ENCODE measurements at places on chromosomes 16 and 17.

GRCh38 chr16:11571549-11571948, 15.2 kb downstream of the LITAF start:
- no peak for DNase-seq

DNA sequence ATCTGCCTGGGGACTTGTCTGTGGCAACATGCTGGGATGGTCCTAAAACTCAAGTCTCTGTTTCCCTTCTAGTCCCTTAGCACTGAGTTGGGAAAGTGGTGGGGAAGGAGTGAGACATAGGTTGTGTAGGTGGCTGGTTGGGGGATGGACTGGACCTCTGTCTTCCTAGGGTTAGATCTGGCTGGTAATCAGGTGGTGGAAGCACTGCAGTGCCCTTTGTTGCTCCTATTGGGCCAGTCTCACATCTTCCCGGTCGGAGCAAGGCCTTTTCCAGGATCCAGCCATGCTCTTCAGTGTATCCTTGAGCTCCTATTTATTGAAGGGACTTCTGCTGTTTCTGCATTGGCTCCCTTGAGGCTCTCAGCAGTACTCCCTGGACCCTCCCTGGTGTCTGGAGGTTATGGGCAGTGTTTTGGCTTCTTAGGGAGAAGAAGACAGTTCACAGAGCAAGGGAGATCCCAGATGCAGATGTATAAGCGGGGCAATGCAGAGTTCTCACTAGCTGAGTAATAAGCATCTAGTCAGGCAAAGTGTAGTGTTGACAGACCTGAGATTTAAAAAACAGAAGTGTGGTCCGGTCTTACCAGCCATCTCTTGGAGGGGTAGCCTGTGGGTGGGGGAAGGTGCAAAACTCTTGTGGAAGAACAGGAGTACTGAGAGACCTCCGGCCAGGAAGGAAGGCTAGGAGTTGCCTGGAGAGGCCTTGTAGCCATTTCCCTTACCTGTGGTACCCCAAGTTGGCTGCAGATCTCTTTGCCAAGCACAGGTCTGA, 1.3 kb upstream of the NUTF2 start:
- DNase-seq: no peak

- DNase-seq: no peak
Measured at GRCh38 chr17:55625521-55625920, 97.1 kb downstream of the TMEM100 start.

- no peak for DNase-seq
Measured at GRCh38 chr17:73634629-73635028, 9.6 kb downstream of the SDK2 start.

DNA sequence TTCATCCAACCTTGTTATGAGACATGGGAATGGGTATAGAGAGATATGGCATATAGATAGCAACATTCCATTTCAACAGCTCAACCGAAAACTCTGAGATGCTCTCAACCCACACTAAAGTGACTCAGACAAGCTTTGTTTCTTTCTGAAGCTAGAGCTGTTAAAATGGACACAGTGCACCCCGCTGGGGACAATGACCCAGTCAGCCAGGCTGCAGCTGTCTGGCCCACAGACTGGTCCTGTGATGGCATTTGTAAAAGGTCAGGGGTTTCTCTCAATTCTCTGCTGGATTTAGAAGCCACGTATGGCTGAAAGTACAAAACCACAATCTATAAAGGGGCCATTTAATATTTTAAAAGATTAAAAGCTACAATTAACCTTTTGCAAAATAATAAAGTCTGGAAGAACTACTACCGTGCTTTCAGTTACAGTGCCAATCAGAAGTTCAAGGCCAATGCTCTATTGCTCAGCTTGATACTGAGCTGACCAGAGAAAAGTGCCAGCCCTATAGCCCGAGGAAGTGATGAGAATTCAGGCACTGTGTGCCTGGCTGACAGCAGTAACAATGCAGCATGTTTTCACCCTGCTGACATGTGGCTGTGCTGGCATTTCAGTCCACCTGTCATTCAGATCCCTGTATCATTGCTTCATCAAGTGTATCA, 60.2 kb downstream of the TEX2 start:
- DNase-seq: no peak

- no peak for DNase-seq
Measured at GRCh38 chr17:72152387-72152929, 31.6 kb downstream of the SOX9 start.

GRCh38 chr16:19396555-19397011, 21.1 kb upstream of the TMC5 start:
- DNase-seq: no peak

GRCh38 chr17:43822570-43823190, 10.3 kb downstream of the MPP3 start:
- DNase-seq: no peak

GRCh38 chr16:88681084-88681680, 5.1 kb downstream of the SNAI3 start:
- no peak for DNase-seq

- no peak for DNase-seq
Measured at GRCh38 chr17:1916316-1916715, 86.5 kb downstream of the RPA1 start.

DNA sequence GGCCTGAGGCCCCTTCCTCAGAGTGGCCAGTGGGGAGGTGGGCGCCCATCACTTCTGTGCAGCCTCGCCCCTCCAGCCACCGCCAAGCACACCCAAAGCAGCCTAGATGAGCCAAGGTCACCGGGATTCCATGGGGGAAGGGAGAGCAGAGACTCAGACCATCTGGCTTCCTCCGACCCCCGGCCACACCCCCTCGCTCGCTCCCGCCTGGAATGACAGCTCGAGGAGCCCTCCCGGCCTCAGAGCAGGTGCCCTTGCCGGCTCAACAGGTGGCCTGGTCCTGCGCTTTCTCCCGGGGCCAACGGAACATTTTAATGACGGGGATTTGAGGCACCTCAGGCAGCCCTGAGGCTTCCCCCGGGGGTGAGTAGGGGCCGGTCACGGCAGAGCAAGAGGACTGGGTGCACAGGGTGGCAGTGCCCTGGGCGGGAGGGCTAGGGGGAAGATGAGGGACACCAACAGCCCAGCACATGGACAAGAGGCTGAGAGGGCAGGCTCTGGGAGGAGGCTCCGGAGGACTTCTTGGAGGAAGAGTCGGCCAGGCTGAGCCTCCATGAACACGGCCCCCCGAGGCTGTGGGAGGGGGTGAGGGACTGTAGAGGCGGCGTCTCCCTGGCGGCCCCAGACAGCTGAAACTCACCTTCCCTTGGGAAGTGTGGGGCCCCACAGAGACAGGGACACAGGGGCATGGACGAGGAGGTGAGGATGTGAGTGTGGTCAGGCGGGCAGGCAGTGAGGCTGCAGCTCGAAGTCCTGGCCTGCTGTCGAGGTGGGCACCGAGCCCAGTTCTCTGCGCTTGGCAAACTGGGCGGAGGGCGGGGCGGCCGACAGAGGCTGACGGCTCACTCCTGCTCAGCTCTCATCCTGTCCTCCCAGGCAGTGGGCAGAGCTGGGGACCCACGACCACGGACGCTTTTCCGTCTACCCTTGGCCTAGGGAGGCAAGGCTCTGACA, 12.5 kb upstream of the C1QTNF8 start:
- DNase-seq: peak; percentile 51

DNA sequence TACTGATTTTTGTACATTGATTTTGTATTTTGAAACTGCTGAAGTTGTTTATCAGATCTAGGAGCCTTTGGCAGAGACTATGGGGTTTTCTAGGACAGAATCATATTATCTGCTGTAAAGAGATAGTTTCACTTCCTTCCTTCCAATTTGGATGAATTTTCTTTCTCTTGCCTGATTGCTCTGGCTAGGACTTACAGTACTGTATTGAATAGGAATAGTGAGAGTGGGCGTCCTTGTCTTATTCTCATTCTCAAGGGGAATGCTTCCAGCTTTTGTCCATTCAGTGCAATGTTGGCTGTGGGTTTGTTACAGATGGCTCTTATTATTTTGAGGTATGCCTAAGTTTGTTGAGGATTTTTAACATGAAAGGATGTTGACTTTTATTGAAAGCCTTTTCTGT, 290.1 kb downstream of the MAP2K4 start:
- no peak for DNase-seq

- no peak for DNase-seq
Measured at GRCh38 chr17:82080048-82080788, 14.6 kb upstream of the DUS1L start.

- no peak for DNase-seq
Measured at GRCh38 chr17:31422443-31422842, 31.0 kb downstream of the RAB11FIP4 start.

GRCh38 chr17:35716173-35716572, 15.3 kb upstream of the RASL10B start:
- no peak for DNase-seq

DNA sequence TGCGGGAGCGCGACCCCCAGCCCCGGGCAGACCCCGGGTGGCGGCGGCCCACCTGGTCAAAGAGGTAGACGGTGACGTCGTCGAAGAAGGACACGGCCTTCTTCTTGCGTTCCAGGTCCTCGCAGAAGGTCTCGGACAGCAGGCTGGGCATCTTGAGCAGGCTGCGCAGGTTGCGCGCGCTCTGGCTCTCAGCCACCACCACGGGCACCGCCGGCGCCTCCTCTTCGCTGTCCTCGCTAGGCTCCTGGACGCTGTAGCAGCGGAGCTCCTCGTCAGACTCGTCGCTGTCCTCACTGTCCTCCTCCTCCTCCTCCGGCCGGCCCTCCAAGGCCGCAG, 45.2 kb upstream of the PVALEF start:
- no peak for DNase-seq

GRCh38 chr16:78605548-78606101, 506.2 kb downstream of the WWOX start:
- no peak for DNase-seq

GRCh38 chr16:80997139-80997798, 9.4 kb downstream of the CMC2 start:
- no peak for DNase-seq

- no peak for DNase-seq
Measured at GRCh38 chr16:57388359-57389086, 16.0 kb upstream of the CCL17 start.

DNA sequence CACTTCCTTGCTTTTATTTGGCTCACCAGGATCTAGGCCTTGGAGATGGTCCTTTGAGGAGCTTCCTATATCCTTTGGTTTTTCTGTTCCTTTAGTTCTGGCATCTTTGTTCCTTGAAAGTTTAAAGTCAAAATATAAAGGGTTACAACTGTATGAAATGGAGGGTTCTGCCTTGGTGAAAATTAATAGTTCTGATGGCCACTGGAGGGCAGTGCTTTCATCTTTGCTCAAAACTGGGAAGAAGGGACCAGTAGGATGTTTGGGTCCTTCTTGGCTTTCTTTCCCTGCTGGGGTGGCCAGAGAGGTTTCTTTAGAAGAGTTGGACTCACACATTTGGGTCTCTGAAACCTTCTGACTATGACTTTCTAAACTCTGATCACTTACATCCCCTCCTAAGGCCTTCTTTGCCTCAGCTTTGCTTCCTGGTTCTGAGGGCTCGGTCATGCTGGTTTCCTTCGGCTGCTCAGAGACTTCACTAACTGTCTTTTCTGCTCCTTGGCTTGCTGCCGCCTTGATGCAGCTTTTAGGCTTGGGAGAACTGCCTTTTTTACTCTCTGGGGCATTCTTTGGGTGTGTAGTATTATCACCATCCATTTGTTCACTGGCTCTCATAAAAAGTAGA, 10.9 kb upstream of the ITGA2B start:
- no peak for DNase-seq

DNA sequence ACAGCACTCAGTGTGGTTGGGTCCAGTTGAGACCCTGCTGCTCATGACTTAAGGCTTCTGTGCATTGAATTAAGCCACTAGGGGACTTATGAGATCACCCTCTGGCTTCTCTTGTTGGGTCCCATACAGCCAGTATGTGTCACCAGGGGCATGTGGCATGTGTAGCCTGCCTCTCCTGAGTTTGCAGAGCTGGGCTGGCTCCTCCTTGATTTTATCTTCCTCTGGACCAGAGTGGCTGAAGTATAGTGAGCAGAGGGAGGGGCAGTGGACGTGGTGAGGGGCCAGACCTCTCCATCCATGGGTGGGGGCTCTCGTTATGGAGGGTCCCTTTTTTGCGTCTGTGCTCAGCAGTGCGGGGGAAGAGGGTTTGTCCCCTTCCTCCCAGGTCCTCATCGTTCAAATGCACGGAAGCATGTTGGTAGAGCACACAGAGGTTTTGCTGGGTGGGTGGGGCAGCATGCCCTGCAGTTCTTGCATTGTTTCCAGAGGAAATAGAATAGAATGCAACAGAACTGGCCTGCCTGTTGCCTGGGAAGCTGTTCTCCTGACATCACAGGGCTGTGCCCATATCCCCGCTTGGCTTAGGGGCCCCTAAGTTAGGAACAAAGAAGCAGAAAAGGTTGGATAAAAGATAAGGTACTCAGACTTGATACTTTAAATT, 77.4 kb downstream of the SPECC1 start:
- no peak for DNase-seq

GRCh38 chr17:20120836-20121235, 111.7 kb downstream of the SPECC1 start:
- DNase-seq: no peak

DNA sequence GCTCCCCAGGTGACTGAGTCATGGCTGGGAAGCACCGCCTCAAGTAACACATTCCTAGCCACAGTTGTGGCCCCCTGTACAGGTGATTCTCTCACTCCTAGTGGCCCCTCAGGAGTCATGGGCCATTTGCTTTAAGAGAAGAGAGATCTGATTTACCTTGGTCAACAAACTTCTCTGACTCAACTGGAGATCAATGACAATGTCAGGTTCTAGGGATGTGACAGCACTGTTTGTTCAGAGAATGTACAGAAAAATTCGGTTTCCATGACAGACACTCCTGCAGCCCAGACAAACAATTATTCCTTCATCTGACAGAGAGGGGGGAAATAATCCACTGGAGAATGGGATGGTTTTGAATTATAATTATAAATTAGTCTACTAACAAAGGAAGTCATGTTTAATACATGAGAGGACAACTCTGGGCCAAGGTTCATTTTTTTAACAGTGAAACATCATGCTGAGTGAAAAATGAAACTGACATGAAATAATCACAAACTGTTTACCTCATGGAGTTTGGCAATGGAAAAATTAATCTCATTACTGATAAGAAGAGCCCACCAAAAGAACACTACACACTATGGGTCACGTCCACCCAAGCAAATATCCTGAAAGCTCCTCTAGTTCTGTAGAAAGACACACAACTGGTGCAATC, 9.7 kb downstream of the ERN1 start:
- no peak for DNase-seq

- DNase-seq: no peak
Measured at GRCh38 chr16:86498671-86499439, 11.5 kb upstream of the FOXF1 start.

DNA sequence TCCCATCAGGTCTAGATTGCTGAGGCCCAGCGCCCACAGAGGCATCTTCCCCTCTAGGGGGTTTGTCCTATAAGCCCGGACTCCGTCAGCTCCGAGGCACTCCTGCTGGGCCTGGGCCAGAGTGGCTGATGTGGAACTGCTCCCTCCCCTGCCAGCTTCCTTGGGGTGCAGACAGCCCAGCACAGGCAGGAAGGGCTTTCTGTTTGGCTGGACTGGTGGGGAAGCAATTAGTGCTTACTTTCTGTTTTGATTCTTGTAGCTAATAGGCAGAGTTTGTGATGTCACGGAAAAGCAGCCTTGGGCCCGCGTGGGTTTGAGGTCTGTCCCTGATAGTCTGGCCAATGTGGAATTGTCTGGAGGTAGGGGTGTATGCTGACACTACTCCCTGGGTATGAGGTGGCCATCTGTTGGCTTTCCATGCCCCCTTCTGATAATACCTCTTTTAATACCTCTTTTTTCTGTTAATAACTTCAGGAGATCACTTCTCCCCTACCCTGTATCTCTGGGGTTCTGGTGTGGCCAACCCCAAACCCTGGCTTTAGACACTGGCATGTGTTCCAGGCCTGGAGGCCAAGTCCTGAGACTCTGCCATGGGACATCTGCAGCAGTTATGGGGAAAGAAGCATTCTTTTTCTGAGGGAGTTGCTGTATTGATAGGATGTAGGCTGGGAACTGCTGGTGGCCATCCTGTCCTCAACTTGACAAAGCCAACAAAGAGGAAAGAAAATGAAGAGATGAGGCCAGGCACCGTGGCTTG, 190.9 kb downstream of the RAB11FIP4 start:
- DNase-seq: peak; percentile 15
